Breast epithelium (tissue), 4 donors: ENCODE measurements at places on chromosomes 2 and 18. TPM values are rescaled to one million over a fixed set of nuclear protein-coding genes. Genes with fewer than 3 reads are reported as not detected.

MC2R gene
- total RNA-seq: not detected

TMEM163 gene
- total RNA-seq: 0.32 TPM

COL3A1 gene
- 98.6 TPM for total RNA-seq

IGFBP2 gene
- 115 TPM for total RNA-seq

FRZB gene
- total RNA-seq: 1.8 TPM

ABI2 gene
- 16.0 TPM for total RNA-seq

SRD5A2 gene
- total RNA-seq: 0.33 TPM

CWC22 gene
- 23.0 TPM for total RNA-seq

SH3BP4 gene
- total RNA-seq: 28.5 TPM

SCN9A gene
- 12.5 TPM for total RNA-seq
